Adipocyte (in vitro differentiated cells): ENCODE measurements at places on chromosomes 3 and 15.

DNA sequence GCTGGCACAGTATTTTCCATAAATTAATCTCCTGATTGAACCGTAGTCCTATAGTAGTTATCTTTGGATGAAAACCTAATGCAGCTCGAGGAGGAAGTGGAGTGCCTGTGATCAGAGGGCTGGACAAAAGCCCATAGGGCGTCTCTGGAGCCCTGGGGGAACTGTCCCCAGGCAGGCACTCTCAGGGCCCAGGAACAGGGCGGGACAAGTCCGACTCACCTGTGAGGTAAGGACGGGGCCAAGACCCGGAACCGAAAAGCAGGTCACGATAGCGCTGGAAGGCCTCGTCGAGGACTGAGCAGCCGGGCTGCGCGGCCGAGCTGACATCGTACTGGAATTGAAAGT is 341 bp downstream of the HEXA start:
- DNase-seq: no peak

DNA sequence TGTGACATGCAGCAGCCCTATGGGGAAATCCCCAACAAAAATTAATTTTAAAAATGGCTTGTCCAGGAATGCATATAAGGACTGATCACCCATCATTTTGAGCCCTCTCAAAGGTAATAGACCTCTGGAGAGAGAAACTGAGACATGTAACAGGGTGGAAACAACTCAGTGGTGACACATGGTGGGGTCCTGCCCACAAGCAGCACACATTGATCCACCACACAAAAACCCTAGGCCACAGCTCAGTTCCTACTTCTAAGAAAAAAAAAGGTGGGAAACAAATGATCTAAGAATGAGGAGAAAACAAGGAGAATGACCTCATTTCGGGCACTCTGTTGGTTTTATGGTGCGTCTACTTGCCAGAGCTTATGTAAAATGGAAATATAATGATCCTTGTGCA is 1.9 kb upstream of the SLC41A3 start:
- DNase-seq: no peak

GRCh38 chr3:64464955-64465354 is 222.8 kb downstream of the ADAMTS9 start:
- DNase-seq: no peak

DNA sequence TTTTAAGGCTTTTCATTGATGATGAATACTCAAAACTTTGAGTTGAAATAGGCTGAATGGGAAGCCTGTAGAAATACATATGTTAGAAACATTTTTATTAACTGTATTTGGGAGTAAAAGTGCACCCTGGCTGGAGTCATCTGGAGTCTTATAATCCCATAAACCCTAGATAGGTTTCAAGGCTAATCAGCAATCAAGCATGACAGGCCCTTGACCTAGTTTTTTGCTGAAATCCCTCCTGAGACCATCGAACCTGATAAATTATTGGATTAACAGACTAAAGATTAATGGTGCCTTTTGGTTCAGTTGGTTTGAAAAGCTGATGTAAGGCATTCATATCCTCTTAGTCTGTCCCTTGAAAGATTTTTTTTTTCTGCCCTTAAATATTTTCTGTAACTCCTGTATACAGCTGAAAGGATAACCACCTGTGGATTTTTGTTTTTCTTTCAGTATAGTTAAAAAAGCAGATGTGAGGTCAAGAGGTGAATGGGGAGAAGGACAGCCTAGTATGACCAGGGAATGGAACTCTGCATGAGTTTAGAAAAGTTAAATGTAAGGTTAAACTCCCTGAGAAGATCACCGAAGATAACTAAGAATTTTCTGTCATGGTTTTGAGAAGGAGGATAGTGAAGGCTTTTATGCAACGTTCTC is 69.4 kb upstream of the STXBP5L start:
- DNase-seq: no peak

GRCh38 chr3:25448750-25449692 is 21.0 kb downstream of the RARB start:
- DNase-seq: peak; percentile 89

DNA sequence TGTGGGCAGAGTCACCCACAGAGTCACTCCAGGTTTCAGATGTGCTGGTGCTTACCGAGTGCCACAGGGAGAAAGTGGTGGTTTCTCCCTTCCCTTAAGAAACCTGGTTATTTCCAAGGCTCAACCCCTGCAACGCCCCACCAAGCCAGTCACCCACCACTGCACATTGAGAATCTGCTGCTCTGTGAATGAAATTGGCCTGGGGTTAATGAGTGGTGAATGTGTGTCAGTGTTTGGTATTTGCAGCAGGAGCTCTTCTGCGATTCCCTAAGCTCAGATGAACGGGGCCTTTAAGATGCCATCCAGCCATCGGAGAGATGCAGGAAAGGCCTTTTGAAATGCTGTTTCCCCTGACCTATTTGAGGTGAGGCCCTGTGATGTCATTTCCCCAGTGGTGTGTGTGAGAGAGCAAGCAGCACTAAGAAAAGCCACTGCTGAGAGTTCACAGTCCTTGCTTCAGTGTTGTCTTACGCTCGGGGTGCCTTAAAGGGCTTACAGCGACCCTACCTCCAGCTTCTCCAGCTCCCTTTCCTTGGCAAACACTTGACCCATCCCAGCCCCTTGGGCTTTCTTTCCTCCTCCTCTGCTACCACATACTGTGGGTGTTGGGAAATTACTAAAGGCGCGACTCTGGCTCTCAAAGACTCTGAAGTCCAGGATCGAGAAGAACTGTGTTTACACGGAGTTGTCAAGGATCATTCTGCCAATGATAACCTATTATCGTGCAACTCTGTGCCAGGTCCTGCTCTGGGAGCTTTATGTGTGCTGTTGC is 68.9 kb downstream of the SMAD3 start:
- DNase-seq: no peak

DNA sequence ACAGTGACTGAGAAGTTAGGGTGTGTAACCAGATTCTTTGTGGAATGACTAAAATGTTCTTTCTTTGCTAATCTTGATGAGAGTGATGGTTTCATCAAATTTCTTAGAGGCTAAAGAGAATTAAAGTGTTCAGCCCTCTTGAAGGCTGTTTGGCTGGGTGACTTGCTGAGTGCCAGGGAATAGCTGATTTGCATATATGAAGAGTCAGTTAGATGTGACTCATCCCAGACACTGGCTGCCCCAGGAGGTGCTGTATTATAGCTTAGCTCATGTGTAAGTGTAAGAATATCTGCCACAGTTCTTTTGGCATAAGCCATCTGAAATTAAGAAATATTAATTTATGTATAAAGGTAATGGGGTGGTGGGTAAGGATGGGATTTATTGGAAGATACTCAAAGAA is 535.1 kb downstream of the NLGN1 start:
- DNase-seq: peak; percentile 70

- DNase-seq: peak; percentile 25
Measured at GRCh38 chr15:42707068-42707467, 29.9 kb downstream of the CDAN1 start.

- no peak for DNase-seq
Measured at GRCh38 chr3:41753651-41754050, 208.3 kb downstream of the ULK4 start.

- peak; percentile 19 for DNase-seq
Measured at GRCh38 chr3:107855710-107856109, 235.1 kb downstream of the CD47 start.

- DNase-seq: no peak
Measured at GRCh38 chr15:70266412-70267121, 168.8 kb upstream of the TLE3 start.

- DNase-seq: peak; percentile 97
Measured at GRCh38 chr15:74373731-74374647, 6.5 kb upstream of the CYP11A1 start.

- DNase-seq: no peak
Measured at GRCh38 chr15:90006217-90007075, 5.3 kb downstream of the ZNF710 start.

DNA sequence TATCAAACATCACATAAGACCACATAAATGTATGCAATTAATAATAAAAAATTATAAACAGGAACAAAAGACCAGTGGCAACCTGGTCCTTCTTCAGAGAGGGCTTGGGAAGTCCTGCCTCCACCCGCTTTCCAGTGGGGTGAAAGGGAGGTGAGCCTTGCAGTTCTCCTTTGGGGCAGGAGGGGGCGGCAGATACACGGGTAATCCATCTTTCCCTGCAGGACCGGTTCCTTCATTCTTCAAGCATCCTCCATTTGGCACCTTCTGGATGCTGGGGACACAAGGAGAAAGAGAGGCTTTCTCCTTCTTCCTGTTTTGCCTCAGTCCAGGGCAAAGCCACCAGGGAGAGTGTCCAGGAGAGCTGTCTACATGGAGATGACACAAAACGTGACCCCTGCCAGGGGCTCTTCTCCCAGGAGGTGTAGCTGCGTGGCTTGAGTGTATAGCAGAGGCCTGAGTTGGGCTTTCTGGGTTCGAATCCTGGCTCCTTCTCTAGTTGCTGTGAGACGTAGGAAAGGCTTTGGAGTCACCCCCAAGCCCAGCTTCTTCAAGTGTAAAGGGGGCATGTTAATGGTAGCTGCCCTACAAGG is 23.2 kb downstream of the RPLP1 start:
- DNase-seq: peak; percentile 89

DNA sequence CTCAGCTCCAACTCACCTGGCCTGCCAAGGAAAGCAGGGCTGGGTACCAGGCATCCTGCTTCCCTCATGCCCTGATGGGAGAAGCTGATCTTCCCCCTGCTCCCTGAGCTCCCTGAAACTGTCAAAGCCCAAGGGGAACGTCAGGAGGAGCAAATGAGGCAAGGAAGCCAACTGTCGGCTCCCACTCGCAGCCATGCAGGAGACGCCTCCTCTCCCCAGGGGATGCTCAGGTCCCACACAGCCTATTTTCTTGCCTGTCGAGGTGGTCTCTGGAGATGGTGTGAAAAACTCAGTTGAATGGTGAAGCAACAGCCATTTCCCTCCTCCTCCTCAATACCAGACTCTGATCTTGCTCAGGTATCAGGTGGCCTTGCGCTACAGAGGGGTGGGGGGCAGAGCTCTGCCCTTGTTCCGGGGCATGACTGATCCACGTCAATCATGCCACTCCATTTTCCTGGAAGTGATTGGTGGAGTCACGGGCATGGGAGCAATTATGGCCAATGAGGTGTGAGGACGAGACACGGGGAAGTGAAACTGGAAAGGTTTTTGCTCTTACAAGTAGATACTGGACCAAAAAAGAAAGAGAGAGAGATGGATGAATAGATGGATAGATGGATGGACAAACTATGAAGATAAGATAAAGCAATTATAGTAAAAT is 58.2 kb downstream of the SLC6A1 start:
- DNase-seq: no peak

DNA sequence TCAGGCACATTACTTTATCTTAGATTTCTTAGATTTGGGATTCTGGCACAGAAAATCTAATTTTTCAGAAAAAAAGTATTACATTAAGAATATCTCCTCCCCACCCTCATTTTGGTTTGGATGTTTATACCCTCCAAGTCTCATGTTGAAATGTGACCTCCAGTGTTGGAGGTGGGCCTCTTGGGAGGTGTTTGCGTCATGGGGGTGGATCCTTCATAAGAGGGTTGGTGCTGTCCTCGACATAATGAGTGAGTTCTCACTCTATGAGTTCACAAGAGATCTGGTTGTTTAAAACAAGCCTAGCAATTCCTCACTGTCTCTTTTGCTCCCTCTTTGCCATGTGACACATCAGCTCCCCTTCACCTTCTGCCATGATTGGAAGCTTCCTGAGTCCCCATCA is 45.6 kb upstream of the WWTR1 start:
- DNase-seq: peak; percentile 15
